ENCODE measurements at places on chromosomes 5 and 9.

DNA sequence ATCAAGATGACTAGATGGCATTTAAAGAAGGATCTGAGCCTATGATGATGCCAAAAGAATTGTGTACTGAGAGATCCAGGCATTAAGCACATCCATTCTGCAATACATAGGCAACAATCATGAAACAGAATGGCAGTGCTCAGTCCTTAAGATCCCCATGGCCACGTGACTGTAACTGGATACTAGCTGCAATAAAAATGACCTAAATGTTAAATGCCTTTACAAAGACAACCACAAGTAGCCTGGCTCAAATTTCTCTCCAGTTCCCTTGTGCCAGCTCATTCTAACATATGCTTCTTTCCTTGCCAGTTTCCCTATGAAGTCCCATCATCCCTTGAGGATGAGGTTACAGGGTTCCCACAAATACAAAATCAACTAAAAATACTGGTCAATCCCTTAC lies 148.3 kb upstream of the GHR start:
- no peaks in the 10 kb centered on the region for H3K27me3 ChIP-seq
- no peak overlapping the region for H3K4me3 ChIP-seq

- no peak overlapping the region for H3K4me3 ChIP-seq
- H3K27me3 ChIP-seq, result no peaks in the 10 kb centered on the region
- no peak for DNase-seq
- peaks cover under 1% of the 10 kb centered on the region for H3K4me1 ChIP-seq
- no peak overlapping the region for H3K27ac ChIP-seq
These were observed 4.0 kb upstream of the CSF2 start for GRCh38 chr5:132069561-132069960.

- peak; percentile 82 for DNase-seq
- no peaks in the 10 kb centered on the region for H3K36me3 ChIP-seq
- peak overlapping the region; percentile 31 for H3K4me3 ChIP-seq
- H3K27ac ChIP-seq, result no peak overlapping the region
- H3K27me3 ChIP-seq, result peaks cover 29% of the 10 kb centered on the region
- H3K4me1 ChIP-seq, result no peaks in the 10 kb centered on the region
These were observed 121.2 kb upstream of the LPCAT1 start for GRCh38 chr5:1644810-1645571.

GRCh38 chr9:19516348-19516747 lies 107.5 kb downstream of the ACER2 start:
- no peak overlapping the region for H3K27ac ChIP-seq
- no peak for DNase-seq
- no peak overlapping the region for H3K4me3 ChIP-seq
- no peaks in the 10 kb centered on the region for H3K4me1 ChIP-seq
- no peaks in the 10 kb centered on the region for H3K27me3 ChIP-seq

DNA sequence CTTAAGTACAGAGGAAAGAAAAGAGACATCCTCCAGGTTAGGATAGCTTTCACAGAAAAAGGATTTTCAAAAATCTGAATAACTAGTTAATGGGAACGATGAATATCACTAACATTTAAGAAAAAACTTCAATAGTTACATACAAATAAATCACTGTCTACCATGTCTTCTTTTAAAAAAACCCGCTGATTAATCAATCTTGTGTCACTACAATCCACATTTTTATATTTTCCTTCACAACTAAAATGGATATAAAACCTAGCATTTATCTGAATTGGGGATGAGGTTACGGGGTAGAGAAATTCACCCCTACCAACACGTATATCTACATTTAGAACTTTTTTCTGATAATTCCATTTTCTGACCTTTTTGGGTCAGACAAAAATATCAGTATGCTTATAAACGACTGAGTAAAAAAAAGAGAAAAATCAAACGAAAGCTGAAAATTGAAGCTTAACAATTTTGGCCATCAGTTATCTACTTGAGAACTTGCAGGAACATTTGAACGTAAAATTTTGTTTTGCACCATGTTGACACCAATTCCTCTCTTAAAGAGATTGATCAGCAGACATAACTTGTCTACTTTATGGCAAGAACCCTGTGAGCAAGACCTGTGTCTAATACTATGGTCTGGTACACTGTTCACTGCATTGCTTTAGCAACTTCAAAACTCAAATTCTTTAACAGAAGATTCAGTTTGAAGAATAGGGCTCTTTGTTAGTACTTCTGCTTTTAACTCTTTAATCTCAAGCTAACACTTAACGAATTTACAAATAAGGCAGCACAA lies 4.8 kb downstream of the NR3C1 start:
- H3K27ac ChIP-seq, result no peak overlapping the region
- no peak overlapping the region for H3K4me3 ChIP-seq
- peaks cover 3% of the 10 kb centered on the region for H3K4me1 ChIP-seq
- H3K36me3 ChIP-seq, result no peaks in the 10 kb centered on the region
- no peak for DNase-seq

DNA sequence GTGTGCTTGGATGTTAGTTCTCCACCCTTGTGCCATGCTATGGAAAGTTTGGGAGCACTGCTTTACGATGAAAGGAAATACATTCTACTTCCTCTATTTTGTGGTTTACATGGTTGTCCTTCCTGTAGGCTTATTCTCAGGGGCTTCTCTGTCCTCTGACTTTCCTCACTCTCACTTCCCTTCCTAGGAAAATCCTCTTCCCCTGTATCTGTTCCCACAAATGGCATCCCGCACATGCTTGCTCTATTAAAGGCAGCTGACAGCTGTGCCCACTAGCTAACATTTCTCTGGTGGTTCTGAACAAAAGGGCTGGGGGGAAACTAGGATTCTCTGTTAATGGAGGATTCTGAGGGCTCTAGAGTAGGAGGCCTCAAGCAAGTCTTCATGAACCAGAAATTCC lies 52.4 kb downstream of the FAM170A start:
- no peak overlapping the region for H3K27ac ChIP-seq
- no peaks in the 10 kb centered on the region for H3K27me3 ChIP-seq
- no peak for DNase-seq
- no peak overlapping the region for H3K4me3 ChIP-seq

GRCh38 chr9:112078432-112078831 lies 96.7 kb downstream of the SUSD1 start:
- no peak overlapping the region for H3K27ac ChIP-seq
- H3K27me3 ChIP-seq, result no peaks in the 10 kb centered on the region
- no peak overlapping the region for H3K4me3 ChIP-seq
- DNase-seq, result no peak
- H3K4me1 ChIP-seq, result no peaks in the 10 kb centered on the region

DNA sequence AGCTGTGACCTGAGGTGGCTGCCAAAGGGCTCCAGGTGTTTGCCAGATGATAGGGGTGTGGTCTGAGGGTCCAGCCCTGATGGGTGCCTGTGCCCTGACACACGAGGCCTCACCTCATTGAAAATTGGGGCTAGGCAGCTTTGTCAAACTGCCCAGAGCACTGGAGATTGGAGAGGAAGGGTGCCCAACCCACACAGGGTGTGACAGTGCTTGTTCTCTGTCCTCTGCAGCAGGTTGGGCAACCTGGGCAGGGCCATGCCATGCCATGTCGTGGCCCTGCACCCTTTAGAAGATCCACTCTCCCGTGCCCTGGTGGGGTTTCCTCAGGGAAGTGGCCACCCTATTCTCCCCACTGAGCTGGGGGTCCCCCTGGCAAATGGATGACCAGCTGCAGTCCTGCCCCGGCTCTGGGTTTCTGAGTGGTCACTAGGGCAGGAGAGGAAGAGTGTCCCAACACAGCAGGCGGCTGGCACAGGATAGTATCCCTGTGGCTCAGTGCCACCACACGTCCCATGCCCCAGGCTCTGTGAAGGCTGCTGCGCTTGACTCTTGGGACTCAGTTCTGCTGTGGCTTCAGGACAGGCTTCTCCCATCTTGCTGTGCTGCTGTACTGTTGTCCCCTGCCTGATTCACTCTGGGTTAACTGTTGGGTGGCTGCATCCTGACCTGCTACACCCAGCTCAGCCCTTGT lies 100.8 kb upstream of the PITX1 start:
- H3K4me1 ChIP-seq, result peaks cover 6% of the 10 kb centered on the region
- no peak overlapping the region for H3K27ac ChIP-seq
- H3K4me3 ChIP-seq, result no peak overlapping the region
- H3K36me3 ChIP-seq, result no peaks in the 10 kb centered on the region
- DNase-seq, result no peak
- H3K27me3 ChIP-seq, result peaks cover 24% of the 10 kb centered on the region

GRCh38 chr5:172852490-172853354 lies 18.7 kb downstream of the ERGIC1 start:
- peaks cover 20% of the 10 kb centered on the region for H3K36me3 ChIP-seq
- H3K4me1 ChIP-seq, result no peaks in the 10 kb centered on the region
- no peaks in the 10 kb centered on the region for H3K27me3 ChIP-seq
- no peak overlapping the region for H3K27ac ChIP-seq

DNA sequence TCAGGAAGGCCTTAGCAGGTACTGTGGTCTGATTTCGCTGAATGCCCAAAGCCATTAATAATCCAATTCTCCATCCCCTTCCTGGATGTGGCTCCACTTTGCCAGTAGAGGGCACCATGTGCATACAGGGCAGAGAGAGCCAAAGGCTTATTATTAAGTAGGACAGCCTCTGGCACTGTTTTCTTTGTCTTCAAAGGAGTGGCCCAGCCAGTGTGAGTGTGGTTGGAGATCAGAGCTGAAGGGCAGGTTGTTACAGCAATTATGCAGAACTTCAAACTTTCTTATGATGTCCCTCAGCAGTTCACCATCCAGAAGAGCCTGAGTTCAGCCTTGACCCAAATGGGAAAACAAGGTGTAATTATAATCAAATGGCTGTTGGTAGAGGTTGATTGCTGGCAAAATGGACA lies 38.6 kb upstream of the CEMIP2 start:
- peak; percentile 44 for DNase-seq
- no peaks in the 10 kb centered on the region for H3K36me3 ChIP-seq
- no peaks in the 10 kb centered on the region for H3K27me3 ChIP-seq
- H3K4me1 ChIP-seq, result no peaks in the 10 kb centered on the region
- H3K27ac ChIP-seq, result no peak overlapping the region

DNA sequence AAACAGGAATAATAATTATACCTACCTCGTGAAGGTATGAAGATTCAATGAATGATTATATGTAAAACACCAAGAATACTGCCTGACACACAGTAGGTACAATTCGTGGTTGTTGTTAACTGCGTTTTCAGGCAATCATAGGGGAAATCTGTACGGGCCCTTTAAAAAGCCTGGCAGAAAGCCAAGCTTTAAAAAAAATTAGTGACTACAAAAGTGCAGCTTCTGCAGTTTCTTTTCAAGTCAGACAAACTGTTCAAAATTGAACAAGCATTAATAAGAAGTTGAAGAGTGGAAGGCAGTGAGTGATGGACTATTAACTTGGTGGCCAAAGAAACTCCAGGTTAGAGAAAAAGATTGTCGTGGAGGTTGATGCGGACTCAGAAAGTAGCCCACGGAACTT lies 85.9 kb upstream of the TRIO start:
- H3K36me3 ChIP-seq, result no peaks in the 10 kb centered on the region
- DNase-seq, result no peak
- H3K4me3 ChIP-seq, result no peak overlapping the region
- no peaks in the 10 kb centered on the region for H3K4me1 ChIP-seq
- no peak overlapping the region for H3K27ac ChIP-seq

DNA sequence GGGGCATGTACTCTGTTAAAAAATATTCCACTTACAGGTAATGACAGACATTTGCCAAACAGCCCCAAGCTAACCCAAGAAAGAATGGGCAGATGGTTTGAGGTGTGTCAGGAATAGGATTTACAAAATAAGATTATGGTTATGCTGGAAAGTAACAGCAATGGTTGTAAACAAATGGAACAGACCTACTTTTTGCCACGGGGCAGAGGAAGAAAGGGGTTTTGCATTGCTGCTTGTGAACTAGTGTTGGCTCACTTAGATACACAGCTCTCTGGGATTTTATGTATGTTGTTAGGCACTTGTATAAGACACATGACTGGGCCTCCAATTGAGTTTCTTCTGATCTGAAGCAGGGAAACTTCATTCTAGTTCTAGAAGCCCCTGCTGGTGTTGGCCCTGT lies 191.5 kb upstream of the GDNF start:
- no peak overlapping the region for H3K27ac ChIP-seq
- no peaks in the 10 kb centered on the region for H3K36me3 ChIP-seq
- no peak for DNase-seq
- H3K4me3 ChIP-seq, result no peak overlapping the region
- H3K4me1 ChIP-seq, result no peaks in the 10 kb centered on the region
- no peaks in the 10 kb centered on the region for H3K27me3 ChIP-seq

DNA sequence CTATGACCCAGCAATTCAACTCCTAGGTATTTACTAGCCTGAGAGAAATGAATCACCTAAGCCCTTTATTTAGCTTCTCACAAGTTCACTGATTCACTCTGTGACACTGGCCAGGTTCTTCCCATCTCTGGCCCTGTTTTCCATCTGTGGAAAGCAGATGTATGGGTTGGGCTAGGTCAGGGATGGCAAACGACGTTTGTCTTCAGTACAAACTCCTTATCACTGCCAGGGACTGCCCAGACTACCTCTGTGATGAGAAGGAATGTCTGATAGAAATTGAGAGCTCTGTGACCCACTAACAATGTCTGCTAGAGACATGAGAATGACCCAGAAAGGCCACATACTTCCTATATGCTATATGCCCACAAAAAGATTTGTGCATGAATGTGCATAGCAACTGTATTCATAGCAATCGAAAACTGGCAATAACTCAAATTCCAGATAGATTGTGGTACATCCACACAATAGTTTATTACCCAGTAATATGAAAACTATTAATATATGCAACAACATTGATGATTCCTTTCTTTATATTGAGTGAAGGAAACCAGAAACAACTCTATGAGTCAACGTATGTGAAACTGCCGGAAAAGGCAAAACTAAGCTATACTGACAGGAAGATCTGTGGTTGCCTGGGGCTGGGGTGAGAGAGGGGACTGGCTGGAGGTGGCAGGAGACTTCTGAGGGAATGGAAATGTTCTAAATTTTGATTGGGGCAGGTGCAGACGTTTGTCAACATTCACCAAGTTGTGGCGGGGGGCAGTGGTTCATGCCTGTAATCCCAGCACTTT lies 32.0 kb upstream of the ADAM19 start:
- no peak overlapping the region for H3K4me3 ChIP-seq
- H3K27ac ChIP-seq, result no peak overlapping the region
- H3K4me1 ChIP-seq, result peaks cover 6% of the 10 kb centered on the region
- DNase-seq, result no peak
- H3K27me3 ChIP-seq, result peaks cover 3% of the 10 kb centered on the region

- peaks cover 56% of the 10 kb centered on the region for H3K36me3 ChIP-seq
- no peaks in the 10 kb centered on the region for H3K4me1 ChIP-seq
- no peak for DNase-seq
These were observed 99.2 kb downstream of the PRKACG start for GRCh38 chr9:68914751-68915150.

- H3K4me1 ChIP-seq, result peaks cover under 1% of the 10 kb centered on the region
- H3K27ac ChIP-seq, result no peak overlapping the region
- DNase-seq, result no peak
- no peaks in the 10 kb centered on the region for H3K36me3 ChIP-seq
- H3K4me3 ChIP-seq, result no peak overlapping the region
These were observed 102.4 kb upstream of the APC start for GRCh38 chr5:112635276-112635675.

DNA sequence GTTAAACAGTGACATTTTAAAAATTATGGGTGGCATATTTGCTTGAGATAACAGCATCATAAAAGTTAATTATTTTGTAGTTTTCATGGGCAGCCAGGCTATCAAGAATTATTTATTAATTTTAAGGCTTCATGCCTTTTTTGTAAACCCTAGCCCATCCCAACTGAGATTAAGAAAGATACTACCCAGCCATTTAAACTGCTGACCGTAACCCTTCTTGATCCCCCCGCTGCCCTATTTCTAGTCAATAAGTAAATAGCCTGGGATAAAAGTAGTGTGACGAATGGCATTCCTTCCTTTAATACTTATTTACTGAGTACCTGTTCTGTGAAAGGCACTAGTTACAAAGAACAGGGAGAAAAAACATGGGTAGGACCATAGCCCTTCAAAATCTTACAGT lies 88.3 kb downstream of the DROSHA start:
- DNase-seq, result no peak
- H3K4me3 ChIP-seq, result no peak overlapping the region
- no peak overlapping the region for H3K27ac ChIP-seq
- H3K36me3 ChIP-seq, result peaks cover 5% of the 10 kb centered on the region
- no peaks in the 10 kb centered on the region for H3K4me1 ChIP-seq
- no peaks in the 10 kb centered on the region for H3K27me3 ChIP-seq

Data from neuronal stem cell (in vitro differentiated cells).